Calu3 (cell line): ENCODE measurements at places on chromosomes 6 and 20. TPM values are rescaled to one million over a fixed set of nuclear protein-coding genes. Genes with fewer than 3 reads are reported as not detected.

The SLC17A3 gene
- total RNA-seq: not detected in 2 replicates

The RFX6 gene
- not detected in 2 replicates for total RNA-seq

The HCRTR2 gene
- total RNA-seq: not detected in 2 replicates

The PLG gene
- not detected in 2 replicates for total RNA-seq

The MUC22 gene
- not detected in 2 replicates for total RNA-seq

The CPNE5 gene
- total RNA-seq: 0.12 TPM in 1 of 2 replicates, not detected in the other

The SDCBP2 gene
- 8.2 and 18.9 TPM in 2 replicates for total RNA-seq
